ENCODE measurements at places on chromosomes 12 and 14.

DNA sequence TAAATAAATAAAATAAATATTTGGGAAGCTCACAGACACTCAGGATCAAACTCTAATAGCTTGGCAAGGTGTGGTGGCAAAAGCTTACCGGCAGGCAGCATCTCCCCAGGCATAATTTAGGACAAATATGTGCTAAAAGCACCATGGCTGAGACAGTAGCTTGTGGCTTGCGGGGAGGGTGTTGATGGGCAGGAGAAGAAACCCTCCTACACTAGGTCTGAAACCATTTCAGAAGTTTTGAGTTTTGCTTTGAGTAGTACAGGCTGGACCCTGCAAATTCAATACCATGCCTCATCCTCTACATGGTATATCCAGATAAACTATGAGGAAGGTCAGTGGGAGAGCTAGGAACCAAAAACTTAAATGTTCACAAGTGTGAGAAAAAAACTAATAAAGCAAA is 33.1 kb downstream of the MAP3K9 start:
- no peak for DNase-seq

- no peak for DNase-seq
Measured at GRCh38 chr12:117580015-117580717, 218.7 kb upstream of the NOS1 start.

DNA sequence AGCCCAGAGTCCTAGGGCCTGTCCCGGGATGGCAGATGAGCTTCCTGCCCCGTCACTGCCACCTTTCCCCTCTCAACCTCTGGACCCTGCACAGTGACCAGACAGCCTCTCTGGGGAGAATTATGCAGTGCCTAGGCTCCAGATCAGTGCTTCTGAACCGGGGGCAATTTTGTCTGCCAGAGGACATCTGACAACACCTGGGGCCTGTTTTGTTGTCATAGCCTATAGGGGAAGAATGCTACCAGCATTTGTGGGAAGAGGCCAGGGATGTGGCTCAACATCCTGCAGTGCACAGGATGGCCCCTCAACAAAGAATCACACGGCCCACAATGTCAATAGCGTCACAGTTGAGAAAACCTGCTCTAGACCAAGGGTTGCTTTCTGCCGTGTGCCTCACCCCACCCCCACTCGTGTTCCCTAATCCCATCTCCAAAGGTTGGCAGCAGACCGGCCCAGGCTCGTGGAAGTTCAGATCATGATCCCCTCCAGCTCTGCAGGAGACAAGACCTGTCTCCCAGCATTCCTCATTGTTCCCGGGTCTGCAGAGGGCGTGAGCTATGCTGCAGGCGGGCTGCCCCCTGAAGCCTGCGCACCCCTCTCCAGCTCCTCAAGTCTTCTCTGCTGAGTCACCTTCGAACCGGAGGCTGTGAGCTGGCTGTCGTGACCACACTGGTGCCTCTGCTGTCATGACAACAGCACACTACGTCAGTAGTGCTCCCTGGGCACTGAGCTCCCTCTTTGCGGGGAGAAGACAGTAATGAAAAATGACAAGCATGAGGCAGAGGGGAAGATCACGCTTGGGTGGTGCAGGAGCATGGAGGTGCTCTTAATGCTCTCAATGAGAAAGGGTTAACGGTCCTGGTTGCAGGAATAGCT is 2.0 kb upstream of the GAPDH start:
- peak; percentile 15 for DNase-seq

DNA sequence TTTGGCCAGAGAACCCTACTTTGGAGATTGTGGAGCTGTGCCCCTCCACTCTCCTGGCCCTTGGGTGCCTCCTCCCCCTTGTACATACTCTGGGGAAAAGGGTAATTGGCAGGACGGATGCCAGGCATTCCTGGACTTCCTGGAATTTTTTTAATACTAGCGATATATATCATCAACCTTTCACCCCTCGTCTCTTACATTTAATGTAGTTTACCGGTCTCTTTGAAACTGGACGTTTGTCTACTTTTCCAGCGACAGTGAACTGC is 767 bp upstream of the CRY1 start:
- no peak for DNase-seq

GRCh38 chr14:97975962-97976361 is 1178.8 kb downstream of the VRK1 start:
- no peak for DNase-seq

GRCh38 chr14:88426271-88426670 is 40.8 kb downstream of the SPATA7 start:
- DNase-seq, result no peak

- no peak for DNase-seq
Measured at GRCh38 chr12:5923043-5923605, 21.9 kb downstream of the ANO2 start.
